DMS 273 treated with DMSO at 0.1 percent for 48 hours (cell line): ENCODE measurements at places on chromosomes 4 and X.

DNA sequence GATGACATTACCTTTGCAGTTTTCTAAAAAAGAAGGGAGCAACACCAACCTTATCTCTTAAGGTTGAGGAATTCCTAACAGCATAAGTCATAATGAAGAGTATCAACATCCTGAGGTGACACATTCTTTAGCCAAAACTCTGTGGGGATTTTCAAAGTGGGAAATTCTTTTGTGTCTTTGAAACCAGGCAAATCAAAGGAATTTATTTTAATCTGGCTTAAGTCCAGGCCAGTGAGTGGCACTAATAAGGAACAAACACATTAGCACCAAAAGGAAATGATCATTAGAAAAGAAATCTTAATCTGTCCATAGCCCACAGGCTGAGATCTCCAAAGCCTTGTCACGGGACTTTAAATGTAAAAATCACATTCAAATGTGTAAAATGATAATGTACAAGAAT lies 110.1 kb downstream of the LARP7 start:
- DNase-seq: no peak

DNA sequence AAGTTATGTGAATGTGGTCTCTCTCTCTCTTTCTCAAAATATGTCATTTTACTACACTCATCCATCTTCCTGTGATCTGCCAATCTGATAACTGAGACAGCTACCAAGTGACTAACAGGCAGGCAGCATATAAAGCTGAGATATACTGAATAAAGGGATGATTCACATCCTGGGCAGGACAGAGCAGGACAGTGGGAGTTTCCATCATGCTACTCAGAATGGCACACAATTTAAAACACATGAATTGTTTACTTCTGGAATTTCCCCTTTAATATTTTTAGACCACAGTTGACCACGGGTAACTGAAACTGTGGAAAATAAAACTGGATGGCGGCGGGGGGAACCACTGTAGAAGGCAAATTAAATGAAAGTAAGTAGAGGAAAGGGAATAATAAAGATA lies 58.6 kb upstream of the DCTD start:
- no peak for DNase-seq

GRCh38 chr4:1451752-1452122 lies 45.5 kb upstream of the NKX1-1 start:
- DNase-seq: no peak

DNA sequence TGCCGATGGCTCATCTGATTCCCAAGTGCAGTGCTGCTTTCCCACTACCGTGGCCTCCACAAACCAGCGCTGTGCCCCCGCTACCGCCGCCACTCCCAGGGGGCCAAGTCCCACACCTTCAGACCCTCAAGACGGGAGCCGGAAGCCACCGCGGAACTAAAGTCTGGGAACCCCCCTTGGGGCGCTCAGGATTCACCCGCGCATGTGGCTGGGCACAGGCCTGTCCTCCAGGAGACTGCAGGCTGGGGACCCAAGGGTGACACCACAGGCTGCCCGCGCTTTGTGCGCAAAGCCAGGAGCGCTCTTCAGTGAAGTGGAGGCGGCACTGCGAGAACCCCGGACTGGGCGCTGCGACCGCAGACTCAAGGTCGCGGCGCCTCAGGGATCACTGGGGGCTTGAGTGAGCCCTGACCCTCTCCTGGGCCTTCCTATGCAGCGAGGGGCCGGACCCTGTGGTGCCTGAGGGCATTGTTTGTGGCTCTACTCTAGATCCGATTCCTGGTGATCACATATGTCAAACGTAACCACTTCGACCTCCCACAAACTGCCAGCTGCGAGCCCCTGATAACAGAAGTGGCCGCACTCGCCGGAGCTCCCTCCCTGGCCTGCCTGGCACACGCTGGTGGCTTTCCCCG lies 20.4 kb upstream of the TBC1D14 start:
- no peak for DNase-seq

DNA sequence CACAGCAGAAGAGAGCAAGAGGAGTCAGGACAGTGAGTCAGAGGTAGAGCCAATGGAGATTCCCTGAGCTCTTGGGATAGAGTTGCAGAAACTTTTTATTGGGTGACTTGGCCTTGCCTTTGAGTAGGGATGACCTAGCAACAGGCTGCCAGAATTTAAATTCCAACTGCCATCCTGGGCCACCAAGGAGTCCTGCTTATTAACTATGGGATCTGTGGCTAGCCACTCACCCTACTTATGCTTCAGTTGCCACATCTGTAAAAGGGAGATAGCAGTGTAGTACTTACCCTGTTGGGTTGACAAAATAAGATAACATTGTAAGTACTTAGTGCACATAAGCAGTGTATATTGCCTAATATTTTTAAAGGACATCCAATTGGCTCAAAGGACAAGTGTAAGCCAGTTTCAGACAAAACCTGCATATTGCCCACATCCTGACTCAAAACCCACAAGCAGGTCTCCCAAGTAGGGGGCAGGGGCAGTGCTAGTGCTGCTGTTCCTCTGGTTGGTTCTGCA lies 43.5 kb upstream of the TMEM164 start:
- no peak for DNase-seq

DNA sequence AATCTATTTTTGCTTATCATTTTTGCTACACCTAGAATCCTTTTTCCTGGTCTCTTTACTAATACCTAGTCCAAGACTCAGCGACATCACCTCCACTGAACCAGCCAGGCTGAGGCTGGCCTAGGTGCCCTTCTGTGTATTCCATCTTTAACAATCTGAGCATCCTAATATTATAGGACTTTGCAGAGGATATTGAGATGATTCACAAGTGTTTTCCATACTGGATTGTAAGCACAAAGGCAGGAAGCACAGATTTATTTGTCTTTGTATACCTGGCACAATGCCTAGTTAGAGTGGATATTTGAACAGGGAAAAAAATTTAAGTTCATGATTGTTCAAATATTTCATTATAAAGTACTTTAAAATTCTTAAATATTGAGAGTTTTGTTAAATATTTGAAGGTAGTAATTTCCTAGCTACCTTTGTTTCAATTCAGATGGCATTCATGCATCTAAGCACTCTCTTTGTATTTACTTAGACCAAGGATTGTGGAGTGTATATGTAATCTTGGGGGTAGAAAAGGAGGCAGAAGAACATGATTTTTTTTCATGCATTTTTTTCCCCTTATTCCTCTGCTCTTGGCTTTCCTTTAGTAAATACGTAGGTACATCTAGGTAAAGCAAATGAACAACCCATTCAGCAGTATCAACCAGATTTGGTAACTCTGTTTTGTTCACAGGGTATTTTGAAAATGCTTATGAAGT lies 18.4 kb downstream of the SMARCA5 start:
- no peak for DNase-seq

DNA sequence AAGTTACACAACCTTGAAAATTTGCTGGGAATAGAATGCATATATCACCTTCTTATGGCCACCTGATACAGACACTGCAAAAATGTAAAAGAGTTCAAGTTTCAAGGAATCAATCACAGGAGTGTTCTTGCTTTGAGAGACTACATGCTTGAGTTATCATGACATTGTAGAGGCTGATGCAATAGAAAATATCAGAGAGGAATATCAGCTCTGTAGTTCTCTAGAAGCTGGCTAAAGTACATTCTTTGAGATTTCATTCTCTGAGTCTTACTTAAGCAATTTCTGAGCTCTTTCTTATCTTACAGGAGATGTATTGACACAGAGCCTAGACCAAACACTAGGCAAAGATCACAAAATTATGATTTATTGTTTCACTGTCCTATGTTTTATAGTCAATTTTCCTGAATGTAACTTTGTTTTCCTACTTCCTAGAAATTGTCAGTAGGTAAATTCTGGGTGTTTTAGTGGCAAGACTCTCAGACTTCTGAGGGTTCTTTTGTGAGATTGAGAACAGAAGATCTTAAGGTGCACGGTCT lies 152.1 kb upstream of the HPGD start:
- no peak for DNase-seq

GRCh38 chrX:2691543-2692220 lies 587 bp downstream of the CD99 start:
- no peak for DNase-seq

GRCh38 chr4:133968174-133968573 lies 233.4 kb downstream of the PABPC4L start:
- no peak for DNase-seq

DNA sequence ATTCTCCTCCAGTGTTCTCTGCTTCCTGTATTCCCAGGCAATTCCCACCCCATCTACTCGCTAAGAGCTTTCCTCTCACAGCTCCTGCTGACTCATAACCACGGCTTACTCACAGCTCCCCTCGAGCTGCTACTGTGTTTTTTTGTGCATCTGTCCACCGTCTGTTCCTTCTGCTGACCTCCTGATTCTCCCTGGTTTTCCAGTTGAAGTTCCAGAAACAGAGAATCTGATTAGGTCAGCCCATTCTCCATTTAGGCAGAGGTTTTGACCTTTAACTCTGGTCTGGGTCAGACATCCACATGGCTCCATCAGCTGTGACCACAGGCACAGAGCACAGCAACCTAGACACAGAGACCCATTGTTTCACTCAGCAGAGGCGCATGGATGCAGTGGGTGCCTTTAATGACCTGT lies 5.5 kb upstream of the SMIM20 start:
- no peak for DNase-seq

DNA sequence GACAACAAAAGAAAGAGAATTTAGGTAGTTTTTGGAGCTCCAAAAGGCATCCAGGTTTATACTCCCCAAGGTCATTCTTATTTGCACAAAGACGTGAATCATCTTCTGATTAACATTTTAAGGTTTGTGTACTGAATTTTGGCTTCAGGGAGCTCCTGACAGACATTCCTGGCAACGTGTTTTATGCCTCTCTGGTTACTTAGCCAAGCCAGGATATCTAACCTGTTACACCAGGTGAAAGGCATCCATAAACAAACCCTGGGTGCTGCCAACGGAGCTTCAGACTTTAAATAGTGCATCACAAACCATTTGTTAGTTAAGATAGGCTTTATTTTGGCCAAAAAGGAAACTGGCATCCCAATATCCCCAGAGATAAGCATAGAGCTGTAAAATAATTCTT lies 997.3 kb downstream of the ARAP2 start:
- no peak for DNase-seq

- DNase-seq: no peak
Measured at GRCh38 chr4:56757821-56758411, 63.6 kb downstream of the SPINK2 start.

- no peak for DNase-seq
Measured at GRCh38 chrX:106039920-106040319, 1.4 kb upstream of the SERPINA7 start.

DNA sequence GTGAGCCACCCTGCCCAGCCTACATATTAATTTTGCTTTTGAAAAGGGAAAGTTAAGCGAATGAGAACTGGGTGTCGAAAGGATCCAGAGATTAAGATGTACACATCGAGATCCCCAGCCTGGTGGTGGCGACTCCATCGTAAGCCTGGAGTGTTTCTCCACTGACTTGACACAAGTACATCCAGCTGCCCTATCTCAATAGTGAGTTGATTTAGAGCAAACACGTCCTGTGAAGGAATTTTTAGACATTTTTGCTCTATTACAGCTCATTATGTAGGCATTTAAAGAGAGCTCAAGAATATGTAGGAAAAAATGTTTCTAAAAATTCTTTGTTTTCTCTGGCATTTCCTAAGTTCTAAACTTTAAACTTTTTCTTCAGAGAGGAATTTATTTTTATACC lies 11.7 kb upstream of the CLDN34 start:
- no peak for DNase-seq

GRCh38 chr4:53196882-53197771 lies 168.7 kb downstream of the SCFD2 start:
- no peak for DNase-seq

- no peak for DNase-seq
Measured at GRCh38 chrX:2412131-2412530, 88.6 kb downstream of the DHRSX start.

GRCh38 chr4:2438822-2439718 lies 20.3 kb downstream of the CFAP99 start:
- DNase-seq: no peak
